ENCODE measurements at places on chromosomes 7 and 10. TPM values are rescaled to one million over a fixed set of nuclear protein-coding genes. Genes with fewer than 3 reads are reported as not detected.
A peak's percentile ranks its signal among the peaks of the same experiment; 100 is the strongest.

Gene CCL26
- total RNA-seq, result not detected

Gene KEL
- total RNA-seq, result not detected

Gene TRIP6
- 114 TPM for total RNA-seq

DNA sequence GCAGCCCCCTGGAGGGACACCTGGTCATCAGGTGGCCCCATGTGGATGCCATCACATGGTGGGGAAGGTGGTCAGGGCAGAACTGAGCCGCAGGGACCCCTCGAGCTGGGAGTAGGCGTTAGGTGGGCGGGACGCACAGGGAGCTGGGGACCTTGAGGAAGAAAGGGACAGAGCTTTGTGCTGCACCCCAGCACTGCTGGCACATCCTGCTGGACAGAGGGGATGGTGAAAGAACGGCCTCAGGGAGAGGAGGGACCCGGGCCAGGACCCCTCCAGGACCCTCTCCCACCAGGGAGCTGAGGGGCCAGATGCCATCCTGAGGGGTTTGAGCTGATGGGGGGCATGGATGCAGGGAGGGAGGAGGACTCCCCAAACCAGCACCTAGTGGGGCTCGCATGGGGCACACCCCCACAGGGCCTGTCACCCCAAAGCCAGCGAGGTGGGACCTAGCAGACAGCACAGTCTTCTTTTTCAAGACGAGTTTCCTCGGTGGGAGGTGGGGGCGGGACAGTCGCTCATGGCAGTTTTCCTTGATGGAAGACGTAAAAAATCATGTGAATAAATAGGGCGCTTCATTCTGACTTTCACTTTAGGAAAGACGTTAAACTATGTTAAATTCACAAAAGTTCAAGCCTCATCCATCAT is 43.3 kb downstream of the STK32C start:
- H3K27me3 ChIP-seq, result no peaks in the 10 kb centered on the region
- H3K4me1 ChIP-seq, result no peaks in the 10 kb centered on the region
- H3K4me3 ChIP-seq, result no peak overlapping the region
- no peak for DNase-seq
- no peaks in the 10 kb centered on the region for H3K36me3 ChIP-seq

- DNase-seq, result peak; percentile 66
- no peaks in the 10 kb centered on the region for H3K36me3 ChIP-seq
- no peaks in the 10 kb centered on the region for H3K27me3 ChIP-seq
- no peak overlapping the region for H3K4me3 ChIP-seq
Measured at GRCh38 chr7:17444673-17445072, 146.2 kb downstream of the AHR start.

GRCh38 chr10:132829403-132829802 is 43.5 kb upstream of the NKX6-2 start:
- H3K4me3 ChIP-seq, result no peak overlapping the region
- H3K4me1 ChIP-seq, result no peaks in the 10 kb centered on the region
- DNase-seq, result no peak

GRCh38 chr10:102230861-102231356 is 4.8 kb downstream of the ELOVL3 start:
- peaks cover 11% of the 10 kb centered on the region for H3K4me1 ChIP-seq
- H3K36me3 ChIP-seq, result no peaks in the 10 kb centered on the region
- peaks cover 13% of the 10 kb centered on the region for H3K27me3 ChIP-seq
- H3K27ac ChIP-seq, result no peak overlapping the region

- no peaks in the 10 kb centered on the region for H3K27me3 ChIP-seq
- peaks cover 14% of the 10 kb centered on the region for H3K4me1 ChIP-seq
- no peaks in the 10 kb centered on the region for H3K36me3 ChIP-seq
- no peak overlapping the region for H3K4me3 ChIP-seq
Measured at GRCh38 chr7:143283381-143283780, 1.4 kb upstream of the TMEM139 start.

- H3K4me3 ChIP-seq, result no peak overlapping the region
- no peaks in the 10 kb centered on the region for H3K36me3 ChIP-seq
- H3K27ac ChIP-seq, result no peak overlapping the region
Measured at GRCh38 chr10:75108684-75109458, 2.6 kb upstream of the SAMD8 start.

DNA sequence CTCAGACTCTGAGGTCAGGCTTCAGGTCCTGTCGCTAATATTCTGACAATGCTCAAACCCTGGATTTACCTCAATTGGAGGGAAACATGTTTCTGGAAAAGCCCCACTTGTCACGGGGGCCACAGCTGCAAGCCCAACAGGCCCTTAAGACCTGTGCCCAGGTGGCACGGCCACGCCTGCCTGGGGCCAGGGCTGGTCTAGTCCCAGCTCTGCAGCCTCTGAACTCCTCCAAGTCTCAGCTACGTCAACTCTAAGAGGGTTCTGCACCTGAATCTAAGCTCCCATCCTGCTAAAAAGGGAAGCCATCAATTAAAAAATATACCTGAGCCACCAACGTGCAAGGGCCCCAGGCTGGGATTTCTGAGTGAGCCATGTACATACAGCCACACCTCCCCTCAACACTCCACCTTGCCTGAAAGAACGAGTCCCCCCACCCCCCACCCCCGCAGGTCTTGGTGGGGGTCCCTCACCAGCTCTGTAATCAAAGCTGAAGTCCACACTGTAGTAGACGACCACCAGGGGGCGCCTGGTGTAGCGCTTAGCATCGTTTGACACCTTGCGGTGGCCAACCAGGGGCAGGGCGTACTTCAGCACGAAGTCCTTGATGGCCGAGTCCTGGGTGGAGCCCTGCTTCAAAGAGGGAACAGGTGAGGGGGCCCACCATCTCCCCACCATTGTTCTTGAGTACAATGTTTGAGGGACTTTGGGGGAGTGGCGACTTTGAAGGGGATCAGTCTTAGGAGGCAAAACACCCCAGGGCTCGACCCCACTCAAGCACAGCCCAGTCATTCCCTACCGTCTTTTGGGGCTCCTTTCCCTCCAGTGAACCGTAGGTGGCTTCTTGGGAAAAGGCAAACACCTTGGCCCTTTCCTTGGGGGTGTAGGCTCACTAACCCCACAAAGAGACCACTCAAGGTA is 22.6 kb downstream of the PDIA4 start:
- peaks cover 84% of the 10 kb centered on the region for H3K36me3 ChIP-seq
- DNase-seq, result peak; percentile 81
- no peak overlapping the region for H3K4me3 ChIP-seq
- H3K4me1 ChIP-seq, result no peaks in the 10 kb centered on the region

GRCh38 chr10:14545827-14546226 is 215.1 kb upstream of the FRMD4A start:
- H3K27me3 ChIP-seq, result no peaks in the 10 kb centered on the region
- DNase-seq, result no peak
- peaks cover 9% of the 10 kb centered on the region for H3K4me1 ChIP-seq
- H3K4me3 ChIP-seq, result no peak overlapping the region

DNA sequence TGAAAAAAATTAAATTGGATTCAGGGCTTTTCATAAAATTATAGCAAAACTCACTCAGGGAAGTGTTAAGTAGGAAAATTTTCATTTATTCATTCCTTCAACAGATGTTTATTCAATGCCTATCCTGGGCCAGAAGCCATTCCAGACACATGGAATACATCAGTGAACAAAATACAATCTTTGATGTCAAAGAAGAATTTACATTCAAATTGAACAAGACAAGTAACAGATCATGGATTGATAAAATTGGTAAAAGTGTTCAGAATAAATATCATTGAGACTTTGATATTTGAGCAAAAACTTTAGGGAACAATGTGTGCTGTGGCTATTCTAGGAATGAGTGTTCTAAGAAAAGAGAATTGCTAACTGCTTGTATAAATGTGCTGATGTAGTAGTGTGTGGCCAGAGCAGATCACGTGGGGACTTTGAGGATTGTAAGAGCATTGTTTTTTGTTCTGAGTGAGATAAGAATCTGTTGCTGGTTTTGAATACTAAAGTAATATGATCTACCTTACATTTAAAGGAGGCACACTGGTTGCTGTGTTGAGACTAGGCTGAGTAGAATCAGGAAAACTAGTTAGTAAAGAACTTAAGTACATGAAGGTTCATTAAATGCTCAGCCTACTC is 957.2 kb downstream of the PCDH15 start:
- H3K36me3 ChIP-seq, result no peaks in the 10 kb centered on the region
- no peaks in the 10 kb centered on the region for H3K27me3 ChIP-seq
- no peak for DNase-seq
- H3K4me1 ChIP-seq, result no peaks in the 10 kb centered on the region
- H3K4me3 ChIP-seq, result no peak overlapping the region
- H3K27ac ChIP-seq, result no peak overlapping the region

DNA sequence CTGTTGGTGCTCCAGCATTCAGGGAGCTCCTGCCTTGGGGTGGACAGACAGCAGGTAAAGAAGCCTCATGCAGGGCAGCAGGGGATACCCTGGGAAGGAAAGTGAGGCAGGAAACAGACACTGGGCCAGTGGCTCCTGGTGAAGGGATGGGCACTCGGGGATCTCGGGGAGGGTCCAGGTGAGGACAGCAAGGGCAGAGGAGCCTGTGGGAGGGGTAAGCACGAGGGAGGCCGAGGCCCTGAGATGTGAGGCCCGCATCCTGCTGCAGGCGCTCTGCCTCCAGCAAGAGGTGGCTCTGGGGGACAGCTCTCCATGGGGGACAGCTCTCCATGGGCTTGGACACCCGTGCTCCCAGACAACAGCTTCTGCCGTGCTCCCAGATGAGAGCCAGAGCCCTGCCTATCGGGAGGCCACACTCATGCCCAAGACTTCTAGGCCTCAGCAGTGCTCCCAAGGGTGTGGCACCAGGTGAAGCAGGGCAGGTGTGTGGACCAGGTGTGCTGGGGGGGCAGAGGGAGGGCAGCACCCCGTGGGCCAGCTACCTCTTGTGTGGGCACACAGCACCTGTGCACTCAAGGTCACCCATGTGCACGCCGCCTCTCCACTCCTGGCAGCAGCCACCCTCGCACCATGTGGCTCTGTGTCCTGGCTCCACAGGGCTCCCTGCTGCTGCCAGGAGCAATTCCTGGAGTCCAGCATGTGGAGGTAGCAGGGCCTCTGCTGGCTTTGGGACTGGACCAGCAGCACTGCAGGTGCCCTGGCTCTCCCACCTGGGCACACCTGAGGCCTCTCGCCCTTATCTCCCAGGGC is 93.6 kb upstream of the INSIG1 start:
- peaks cover 17% of the 10 kb centered on the region for H3K4me1 ChIP-seq
- H3K27me3 ChIP-seq, result no peaks in the 10 kb centered on the region
- DNase-seq, result no peak
- no peak overlapping the region for H3K27ac ChIP-seq
